ENCODE measurements at places on chromosomes 6 and 20.

GRCh38 chr20:50513169-50514034 is 3.2 kb downstream of the PTPN1 start:
- DNase-seq: no peak

GRCh38 chr6:155183095-155183494 is 80.7 kb upstream of the CLDN20 start:
- no peak for DNase-seq

DNA sequence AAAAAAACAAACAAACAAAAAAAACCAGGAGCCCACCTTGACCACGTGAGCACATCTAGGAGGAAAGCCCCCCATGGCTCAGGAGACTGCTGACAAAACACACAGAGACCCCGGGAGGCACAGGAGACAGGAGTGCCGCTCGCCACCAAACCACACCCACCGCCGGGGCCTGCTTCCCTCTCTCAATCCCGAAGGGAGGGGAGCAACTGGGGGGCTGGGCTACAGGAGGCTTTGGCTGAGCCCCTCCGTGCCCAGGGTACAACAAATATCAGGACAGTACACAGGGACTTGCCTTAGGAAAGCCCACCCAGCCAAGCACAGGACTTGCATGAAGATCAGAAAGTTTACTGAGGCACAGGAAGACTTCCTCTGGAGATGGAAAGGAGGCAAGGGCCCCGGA is 102.5 kb downstream of the TAF4 start:
- DNase-seq: no peak

DNA sequence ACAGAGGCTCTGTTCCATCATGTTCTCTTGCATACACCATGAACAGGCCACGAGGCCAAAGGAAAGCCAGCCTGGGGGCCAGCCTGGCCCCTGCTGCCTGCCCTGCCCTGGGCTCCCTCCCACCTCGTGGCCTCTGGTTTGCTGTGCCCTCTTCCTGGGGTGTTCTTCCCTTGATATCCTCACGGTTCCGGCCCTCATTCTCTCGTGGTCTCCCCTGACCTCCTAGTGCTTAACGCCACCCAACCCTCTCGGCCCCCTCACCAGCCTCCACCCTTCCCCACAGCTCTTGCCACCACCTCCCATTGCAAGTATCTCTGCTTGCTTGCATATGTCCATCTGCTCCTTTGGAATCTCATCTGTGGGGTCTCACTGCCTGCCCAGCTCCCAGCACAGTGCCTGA is 73.0 kb downstream of the GNAS-AS1 start:
- DNase-seq: no peak

DNA sequence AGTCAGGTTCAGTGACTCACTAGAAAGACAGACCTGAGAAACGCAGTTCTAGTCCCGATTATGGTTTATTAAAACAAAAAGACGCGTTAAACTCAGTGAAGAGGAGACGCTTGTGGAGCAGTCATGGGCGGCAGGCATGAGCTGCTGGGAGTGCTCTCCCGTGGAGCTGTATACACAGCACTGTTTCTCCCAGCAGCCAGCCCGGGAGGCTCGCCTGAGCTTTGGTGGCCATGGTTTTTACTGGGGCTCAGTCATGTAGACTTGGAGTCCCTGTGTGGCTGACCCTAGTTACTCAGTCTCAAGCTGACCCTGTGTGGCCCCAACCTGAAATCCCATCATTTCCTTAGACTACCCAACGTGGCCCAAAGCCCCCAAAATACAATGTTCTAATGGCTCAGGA is 41.2 kb upstream of the BHLHE23 start:
- no peak for DNase-seq

DNA sequence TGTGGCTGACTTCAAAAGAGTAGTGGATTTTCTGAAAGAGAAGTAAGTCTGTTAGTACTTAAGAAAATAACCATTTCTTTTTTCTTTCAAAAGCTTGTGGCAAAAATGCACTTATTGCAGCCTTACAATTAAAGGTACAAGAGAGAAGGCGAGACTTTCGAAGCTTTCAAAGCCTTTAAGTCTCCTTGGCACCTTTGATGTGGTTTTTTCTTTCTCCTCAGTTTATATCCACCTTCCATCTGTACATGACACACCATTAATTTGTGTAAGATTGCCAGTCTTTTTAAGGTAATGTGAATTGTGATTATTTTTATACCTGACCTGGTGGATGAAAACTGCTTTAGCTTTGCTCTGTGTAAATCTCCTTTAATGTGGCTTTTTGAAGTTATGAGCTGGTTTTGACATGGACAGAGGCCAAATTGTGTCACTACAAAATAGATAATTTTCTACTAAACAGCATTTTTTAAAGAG is 466.1 kb downstream of the CDKAL1 start:
- no peak for DNase-seq

DNA sequence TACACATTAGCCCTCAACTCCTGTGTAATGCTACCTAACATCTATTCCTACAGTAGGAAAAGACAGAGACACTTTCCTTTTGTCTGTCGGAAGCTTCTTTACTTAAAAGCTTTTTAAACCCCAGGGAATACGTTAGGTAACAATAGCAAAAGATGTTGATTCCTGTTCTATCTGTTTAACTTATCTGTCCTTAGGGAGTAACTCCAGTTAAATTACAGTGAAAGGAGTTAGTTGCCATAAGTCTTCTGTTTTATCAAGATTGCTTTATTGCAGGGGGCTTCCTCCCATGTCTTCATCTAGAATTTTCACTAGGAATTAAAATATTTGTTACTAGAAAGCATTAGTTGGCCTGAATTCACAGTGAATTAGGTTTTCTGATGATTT is 26.2 kb downstream of the TOP1 start:
- no peak for DNase-seq

- DNase-seq: peak; percentile 74
Measured at GRCh38 chr20:33370291-33370690, 31.0 kb downstream of the CDK5RAP1 start.

DNA sequence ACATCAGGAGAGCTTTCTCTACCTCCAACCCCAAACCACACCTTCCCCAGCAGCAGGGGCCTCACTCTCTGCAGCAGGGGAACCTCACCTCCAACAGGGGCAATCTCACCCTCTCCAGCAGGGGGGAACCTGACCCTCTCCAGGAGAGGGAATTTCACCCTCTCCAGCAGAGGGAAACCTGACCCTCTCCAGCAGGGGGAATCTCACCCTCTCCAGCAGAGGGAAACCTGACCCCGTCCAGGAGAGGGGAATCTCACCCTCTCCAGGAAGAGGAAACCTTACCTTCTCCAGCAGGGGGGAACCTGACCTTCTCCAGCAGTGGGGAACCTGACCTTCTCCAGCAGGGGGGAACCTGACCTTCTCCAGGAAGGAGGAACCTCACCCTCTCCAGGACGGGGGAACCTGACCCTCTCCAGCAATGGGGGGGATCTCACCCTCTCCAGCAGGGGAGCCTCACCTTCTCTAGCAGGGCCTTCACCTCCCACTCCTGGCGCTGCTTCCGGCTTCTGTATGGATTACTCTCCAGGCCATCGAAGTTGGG is 3.1 kb downstream of the B3GALT4 start:
- DNase-seq: no peak

DNA sequence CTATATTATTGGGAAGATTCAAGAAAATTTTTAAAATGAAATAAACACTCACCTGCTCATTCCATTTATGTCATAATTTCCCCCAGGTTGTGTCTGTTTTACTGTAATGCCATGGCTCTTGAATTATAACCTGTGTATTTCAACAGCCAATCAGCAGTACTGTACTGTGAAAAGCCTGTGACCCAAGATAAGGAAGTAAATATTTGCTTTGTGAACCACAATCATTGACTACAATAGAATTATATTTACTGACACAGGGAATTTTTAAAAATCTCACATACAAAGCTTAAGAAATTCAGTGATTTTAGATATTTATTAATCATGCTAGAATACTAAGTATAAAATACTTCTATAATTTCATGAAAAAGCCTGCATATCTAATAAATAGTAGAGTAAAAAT is 6.0 kb downstream of the RGS17 start:
- DNase-seq: no peak

DNA sequence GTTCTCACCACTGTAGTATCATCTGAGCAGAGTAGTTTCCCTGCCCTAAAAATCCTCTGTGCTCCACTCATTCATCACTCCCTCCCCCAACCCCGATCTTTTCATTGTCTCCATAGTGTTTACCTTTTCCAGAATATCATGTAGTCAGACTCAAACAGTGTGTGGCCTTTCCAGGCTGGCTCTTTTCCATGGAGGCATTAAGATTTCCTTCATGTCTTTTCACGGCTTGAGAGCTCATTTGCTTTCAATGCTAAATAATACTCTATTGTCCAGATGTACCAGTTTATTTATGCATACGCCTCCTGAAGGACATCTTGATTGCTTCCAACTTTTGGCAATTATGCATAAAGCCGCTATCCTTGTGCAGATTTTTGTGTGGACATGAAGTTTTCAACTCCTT is 235.8 kb downstream of the PHACTR1 start:
- no peak for DNase-seq

- peak; percentile 58 for DNase-seq
Measured at GRCh38 chr20:44080646-44081267, 106.2 kb downstream of the JPH2 start.

GRCh38 chr20:52346797-52347196 is 155.2 kb upstream of the ZFP64 start:
- no peak for DNase-seq

GRCh38 chr20:63702036-63702665 is 5.6 kb downstream of the ARFRP1 start:
- no peak for DNase-seq

GRCh38 chr6:39114388-39114703 is 640 bp downstream of the SAYSD1 start:
- no peak for DNase-seq

DNA sequence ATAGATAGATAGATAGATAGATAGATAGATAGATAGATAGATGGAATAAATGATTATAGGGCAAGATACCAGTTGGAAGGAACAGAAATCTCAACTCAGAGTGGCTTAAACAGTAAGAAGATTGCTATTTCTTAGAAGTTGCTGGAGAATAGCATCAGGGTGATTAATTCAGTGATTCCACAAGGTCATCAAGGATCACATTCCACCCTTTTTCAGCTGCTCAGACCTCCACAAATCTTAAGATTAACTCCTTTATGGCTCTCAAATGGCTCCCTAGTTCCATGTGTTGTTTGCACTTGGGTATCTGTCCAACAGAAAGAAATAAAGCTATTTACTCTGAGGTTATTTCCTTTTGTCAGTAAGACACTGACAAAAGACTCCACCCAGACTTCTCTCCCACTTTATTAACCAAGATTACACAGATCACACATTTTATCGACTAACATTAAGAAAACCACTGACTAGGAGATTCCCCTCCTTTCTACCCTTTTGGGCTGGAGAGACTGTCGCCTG is 68.3 kb upstream of the KIF16B start:
- DNase-seq: no peak

DNA sequence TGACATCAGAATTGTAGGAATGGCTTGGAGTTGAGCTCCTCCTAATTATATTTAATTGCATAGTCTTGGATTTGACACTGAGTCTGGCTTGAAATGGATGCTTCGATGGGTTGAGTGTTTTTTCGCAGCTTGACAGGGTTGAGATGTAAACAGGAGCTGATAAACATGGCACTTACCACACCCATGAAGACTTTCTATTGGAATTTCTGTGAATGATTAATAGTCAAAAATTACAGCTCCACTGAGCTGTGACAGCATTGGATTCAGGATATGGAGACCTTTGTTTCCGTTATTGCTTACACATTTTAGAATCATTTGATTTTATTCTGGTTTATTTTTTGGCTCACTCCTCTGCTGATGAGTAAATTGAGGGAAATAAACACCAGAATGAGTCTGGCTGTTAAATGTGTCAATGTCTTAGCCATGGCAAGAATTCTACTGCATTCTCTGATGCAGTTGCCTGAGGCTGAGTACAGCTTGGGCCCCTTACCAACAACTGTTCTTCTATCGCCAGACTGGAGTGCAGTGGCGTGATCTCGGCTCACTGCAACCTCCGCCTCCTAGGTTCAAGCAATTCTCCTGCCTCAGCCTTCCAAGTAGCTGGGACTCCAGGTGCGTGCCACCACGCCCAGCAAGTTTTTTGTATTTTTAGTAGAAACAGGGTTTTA is 128.1 kb upstream of the DOK5 start:
- DNase-seq: no peak

DNA sequence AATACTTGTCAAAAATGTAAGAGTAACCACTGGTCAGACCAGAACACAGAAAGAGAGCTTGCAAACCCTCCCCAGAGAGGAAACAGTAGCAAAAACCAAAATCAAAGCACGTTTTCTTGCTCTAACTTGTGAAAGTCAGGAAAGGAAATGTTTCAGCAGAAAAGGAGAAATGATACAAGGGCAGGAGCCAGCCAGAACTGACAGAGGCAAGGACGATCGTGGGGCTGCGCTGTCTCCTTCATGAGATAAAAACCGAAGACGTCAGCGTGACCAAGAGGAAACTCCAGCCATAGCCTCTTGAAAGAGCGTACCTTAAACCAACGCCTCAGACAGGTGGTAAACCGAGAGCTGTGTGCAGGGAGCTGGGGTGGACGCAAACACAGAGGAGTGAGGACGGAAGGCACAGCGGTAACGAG is 27.5 kb downstream of the LAMA5 start:
- no peak for DNase-seq

- DNase-seq: peak; percentile 26
Measured at GRCh38 chr6:45420083-45420908, 42.6 kb upstream of the SUPT3H start.

DNA sequence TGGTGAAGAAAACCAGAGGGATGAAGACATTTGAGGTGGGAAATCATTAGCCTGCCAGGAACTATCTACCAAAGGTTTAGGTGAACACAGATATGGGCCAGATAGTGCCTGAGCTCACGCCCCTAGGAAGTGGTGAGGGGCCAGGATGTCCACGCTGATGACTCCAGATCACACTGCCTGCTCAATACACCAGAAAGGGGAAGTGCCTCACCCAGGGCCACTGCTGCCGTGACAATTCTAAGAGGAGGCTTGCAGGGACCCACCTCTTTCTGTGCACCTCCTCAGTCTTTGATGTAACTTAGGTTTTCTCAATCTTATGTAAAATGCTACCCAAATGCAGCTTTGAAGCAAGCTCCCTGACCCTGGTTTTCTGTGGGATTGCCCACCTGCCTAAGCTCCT is 5.4 kb upstream of the RAB44 start:
- DNase-seq: no peak

- DNase-seq: no peak
Measured at GRCh38 chr6:4817551-4817950, 41.3 kb downstream of the CDYL start.

DNA sequence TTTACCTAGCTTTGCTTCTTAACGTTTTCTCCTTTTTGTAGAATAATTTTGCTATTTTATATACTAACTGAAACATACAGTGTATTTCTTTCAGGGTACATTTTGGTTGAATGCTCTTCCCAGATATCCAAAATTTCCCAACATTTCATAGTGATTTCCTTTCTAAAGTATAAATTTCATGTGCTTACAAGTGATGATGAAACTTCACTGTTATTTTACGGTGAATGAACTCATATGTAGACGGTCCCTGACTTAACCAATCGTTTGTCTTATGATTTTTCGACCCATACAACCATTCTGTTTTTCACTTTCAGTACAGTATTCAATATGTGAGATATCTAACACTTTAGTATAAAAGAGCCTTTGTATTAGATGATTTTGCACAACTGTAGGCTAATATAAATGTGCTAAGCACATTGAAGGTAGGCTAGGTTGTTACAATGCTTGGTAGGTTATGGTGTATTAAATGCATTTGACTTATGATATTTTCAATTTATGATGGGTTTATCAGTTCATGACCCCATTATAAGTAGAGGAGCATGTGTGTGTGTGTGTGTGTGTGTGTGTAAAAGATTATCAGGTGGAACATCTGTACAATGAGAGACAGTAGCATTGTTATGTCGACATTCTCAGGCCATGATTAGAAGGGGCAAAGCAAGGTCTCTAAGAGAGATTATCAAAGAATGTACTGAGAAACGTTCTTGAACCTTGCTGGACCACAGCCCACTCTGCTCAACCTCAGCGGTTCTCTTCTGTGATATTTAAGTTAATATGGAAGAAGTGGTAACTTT is 20.9 kb downstream of the HIVEP1 start:
- DNase-seq: no peak

Data from T-helper 1 cell (primary cell).